SJCRH30 (cell line): ENCODE measurements at places on chromosomes 7 and 10. TPM values are rescaled to one million over a fixed set of nuclear protein-coding genes. Genes with fewer than 3 reads are reported as not detected.

GBX1 gene
- 0.48 and 0.95 TPM in 2 replicates for total RNA-seq

CACNA2D1 gene
- total RNA-seq = 16.7 and 25.4 TPM in 2 replicates

GRCh38 chr10:35592441-35592840 lies 12.7 kb upstream of the GJD4 start:
- DNase-seq = no peak

DNA sequence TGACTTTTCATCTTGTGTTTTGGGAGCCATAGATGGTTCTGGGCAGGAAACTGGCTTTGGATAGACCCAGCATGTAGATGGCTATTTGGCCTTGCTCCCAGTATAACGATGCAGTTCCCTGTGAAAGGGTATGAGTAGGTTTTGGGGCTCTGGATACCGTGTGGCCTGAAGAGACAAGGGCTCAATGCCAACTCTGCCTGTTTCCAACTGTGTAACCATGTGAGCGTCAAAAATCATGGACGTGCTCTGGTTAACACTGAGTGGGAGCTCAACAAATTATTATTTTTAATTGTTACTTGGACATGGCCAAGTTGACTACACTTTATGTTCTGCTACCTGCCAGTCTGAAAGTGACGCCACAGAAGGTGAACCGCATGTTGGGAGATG lies 41.8 kb downstream of the EGFR start:
- DNase-seq = no peak

GRCh38 chr7:75066521-75066920 lies 7.1 kb downstream of the RCC1L start:
- DNase-seq = no peak

DNA sequence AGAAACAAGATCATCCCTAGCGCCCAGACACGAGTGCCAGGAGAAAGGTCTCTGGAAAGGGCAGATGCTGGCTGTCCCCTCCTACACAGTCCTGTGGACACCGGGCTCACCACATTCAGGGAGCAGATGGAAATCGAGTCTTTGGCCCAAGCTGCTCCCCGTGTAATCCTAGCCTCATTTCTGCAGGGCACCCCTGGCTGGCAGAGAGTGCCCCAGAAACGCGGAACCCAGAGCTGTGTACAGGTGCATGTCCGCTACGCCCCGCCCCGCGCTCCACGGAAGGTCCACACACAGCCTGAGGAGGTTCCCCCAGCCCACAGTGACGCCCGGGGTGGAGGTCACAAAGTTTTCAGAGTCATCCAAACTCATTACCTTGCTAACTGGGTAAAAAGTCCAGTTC lies 202.8 kb downstream of the MAD1L1 start:
- DNase-seq = no peak

GRCh38 chr10:88138319-88138848 lies 275.0 kb downstream of the PTEN start:
- DNase-seq = no peak
